ENCODE measurements at places on chromosomes 5 and 9.

DNA sequence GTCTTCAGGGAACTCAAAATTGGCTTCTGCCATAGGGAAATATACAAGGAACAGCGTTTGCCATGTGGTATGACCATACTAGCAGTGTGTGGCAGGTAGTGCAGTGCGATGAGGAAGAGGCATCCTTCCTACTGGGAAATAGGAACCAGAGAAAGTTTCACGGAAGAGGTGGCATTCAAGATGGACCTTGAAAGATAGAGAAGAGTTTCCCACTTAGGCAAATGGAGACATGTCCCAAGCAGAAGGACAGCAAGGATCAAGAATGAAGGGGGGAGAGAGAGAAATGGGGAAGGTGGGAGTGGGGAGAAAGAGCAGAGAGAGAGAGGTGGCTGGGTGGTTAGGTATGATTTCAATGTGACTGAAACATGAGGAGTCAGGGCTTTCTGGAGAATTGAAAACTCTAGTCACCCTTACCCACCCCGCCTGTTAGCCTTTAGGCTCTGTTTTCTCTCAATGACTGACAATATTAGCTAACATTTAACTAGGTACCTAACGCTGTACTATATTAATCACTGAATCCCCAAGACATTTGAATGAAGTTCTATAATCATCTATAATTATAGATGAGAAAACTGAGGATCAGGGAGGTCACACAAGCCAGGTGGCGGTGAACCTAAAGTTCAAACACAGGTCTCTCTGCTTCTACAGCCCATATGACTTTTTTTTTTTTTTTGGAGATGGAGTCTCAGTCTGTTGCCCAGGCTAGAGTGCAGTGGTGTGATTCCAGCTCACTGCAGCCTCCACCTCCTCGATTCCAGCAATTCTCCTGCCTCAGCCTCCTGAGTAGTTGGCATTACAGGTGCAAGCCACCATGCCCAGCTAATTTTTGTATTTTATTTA lies 171.3 kb downstream of the NR3C1 start:
- no peak for DNase-seq

- no peak for DNase-seq
These were observed 262.8 kb upstream of the CDH6 start for GRCh38 chr5:30930736-30931135.

- DNase-seq, result no peak
These were observed 8.7 kb upstream of the SSBP2 start for GRCh38 chr5:81759632-81760005.

DNA sequence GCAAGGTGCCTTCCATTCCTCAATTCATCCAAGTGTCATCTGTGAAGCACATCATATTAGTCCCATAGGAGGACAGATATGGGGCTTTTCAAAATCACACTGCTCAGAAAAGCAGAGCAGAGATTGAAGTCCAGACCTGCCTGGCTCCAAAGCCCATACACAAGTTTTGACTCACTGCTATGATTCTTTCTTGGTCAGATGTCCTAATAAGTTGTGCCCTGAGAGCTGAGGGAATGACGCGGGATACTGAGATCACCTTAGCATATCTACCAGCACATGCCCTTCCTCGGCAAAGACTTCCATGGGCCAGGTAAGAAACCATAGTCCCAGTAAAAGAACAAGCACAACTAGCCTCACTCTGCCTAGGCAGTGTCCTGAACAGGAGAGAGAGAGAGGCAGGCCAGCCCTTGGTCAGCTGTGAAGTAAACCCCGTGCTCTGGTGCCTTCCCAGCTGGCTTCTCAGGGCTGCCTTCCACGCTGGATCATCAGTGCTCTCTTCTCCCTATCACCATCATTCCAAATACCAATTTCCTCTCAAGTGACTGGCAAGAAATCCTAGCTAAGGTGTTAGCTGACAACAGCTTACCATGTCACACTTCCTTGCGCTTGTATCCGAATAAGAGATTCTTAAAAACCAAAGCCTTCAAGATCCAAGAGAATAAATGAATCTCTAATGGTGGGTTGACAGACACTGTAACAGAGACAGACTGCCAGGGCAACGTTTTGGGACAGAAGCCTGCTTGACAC lies 73.2 kb downstream of the SIL1 start:
- DNase-seq, result no peak

GRCh38 chr9:108691614-108692013 lies 164.2 kb downstream of the ACTL7B start:
- DNase-seq, result no peak

GRCh38 chr5:109016300-109016699 lies 268.6 kb downstream of the FER start:
- no peak for DNase-seq

Data from stimulated activated CD4-positive, alpha-beta T cell treated with anti-CD3 and anti-CD28 coated beads, Interleukin-1b, Interleukin-23, amount 100 ng/mL, for 24 hours (primary cell).